ENCODE measurements at places on chromosomes 5 and 9.
A peak's percentile ranks its signal among the peaks of the same experiment; 100 is the strongest.

DNA sequence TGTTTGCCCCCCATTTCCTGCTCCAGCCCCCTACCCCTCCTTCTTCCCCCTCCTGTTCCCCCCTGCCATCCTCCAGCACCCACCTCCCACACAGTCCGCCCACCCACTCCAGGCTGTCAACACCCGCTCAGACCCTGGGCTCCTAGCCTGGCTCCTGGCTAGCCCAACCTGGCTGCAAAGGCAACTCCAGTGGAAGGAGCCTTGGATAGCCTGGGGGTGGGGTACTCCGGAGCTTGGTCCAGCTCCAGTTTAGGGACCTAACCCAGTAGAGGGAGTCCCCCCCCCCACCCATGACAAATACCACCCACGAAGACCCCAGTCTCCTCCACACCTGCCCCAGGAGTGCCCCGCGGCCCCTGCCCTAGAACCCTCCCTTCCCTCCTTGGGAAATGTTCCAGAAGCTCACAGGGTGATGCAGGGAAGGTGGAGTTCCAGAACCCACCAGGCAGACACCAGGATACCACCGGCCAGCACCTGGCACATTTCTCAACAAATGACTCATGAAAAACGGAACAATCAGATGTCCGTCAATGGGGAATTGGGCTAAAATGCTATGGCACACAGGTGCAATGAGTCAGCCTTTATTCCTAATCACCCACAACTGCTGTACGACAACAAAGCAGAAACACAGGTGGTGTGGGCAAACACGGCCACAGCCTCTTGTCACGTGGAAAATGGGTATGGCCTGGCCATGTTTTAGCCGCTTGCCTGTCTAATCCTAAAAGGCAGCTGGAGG lies 901 bp upstream of the SLC12A7 start:
- no peak for DNase-seq

GRCh38 chr5:177995691-177996595 lies at the start of gene PROP1:
PROP1 (minus strand) TSS chr5:177996242; CDS start chr5:177995933, 309 bp downstream.
- DNase-seq, result no peak

DNA sequence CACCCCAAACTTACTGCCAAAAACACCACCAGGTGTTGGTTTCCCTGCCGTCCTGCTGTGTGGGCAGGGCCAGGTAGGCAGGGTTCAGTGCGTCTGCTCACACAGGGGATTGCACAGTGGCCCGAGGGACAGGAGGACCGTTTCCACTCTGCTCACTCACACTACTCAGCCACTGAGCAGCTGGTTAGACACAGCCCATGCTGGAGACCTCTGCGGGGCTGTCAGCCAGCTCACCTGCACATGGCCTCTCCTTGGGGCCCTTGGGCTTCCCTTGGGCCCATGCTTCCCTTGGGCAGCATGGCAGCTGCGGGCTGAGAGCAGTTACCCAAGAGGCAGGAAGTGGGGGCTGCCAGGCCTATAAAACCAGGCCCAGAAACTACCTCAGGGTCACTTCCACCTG lies 79.0 kb downstream of the SYK start:
- no peak for DNase-seq

GRCh38 chr9:2559192-2560152 lies 62.1 kb upstream of the VLDLR start:
- DNase-seq, result no peak

GRCh38 chr5:59421986-59422941 lies 471.3 kb downstream of the PDE4D start:
- DNase-seq, result no peak

DNA sequence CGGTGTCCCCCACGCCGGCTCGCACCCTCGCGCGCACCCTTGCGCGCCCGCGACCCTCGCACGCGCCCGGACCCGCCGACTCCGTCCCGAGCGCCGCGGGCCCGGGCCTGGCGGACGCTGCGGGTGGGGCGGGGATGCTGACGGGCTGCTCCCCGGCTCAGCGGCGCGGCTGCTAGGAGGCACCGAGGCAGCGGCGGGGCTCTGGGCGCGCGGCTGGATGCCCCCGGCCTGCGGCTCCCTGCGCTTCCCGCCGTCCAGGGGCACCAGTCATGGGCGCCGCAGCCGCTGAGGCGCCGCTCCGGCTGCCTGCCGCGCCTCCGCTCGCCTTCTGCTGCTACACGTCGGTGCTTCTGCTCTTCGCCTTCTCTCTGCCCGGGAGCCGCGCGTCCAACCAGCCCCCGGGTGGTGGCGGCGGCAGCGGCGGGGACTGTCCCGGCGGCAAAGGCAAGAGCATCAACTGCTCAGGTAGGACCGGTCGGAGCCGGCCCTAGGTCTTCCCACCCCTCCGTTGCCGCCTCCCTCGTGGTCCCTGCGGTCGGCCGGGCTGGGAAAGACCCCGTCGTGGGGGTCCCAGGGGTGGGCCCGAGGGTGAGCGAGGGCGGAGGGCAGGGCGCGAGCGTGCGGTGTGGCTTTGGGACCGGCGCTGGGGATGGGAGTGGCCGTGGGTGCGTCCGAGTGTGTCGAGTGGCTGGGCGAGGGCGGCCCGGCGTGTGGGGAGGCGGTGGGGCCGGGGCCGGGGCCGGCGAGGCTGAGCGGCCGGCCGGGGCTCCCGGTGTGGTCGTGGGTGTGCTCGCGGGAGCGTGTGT lies 530 bp downstream of the TMEFF1 start:
- peak; percentile 29 for DNase-seq

DNA sequence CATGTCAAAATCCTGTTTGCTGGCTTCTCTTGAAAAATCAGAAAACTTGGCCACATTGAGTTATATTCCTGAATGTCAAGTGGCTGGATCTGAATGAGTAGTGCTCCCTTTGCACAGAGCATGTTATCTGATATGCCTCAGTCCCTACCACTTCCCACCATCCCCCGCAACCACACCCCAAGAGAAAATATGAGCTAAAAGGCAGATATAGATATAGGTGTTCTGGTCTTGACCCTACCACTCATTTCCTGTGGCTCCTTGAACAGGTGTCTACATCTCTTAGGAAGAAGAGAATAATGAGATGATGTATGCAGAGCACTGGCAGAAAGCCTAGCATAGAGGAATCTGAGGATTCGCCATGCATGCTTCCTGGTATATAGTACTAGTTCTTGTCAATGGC lies 6.6 kb upstream of the CYSTM1 start:
- no peak for DNase-seq

DNA sequence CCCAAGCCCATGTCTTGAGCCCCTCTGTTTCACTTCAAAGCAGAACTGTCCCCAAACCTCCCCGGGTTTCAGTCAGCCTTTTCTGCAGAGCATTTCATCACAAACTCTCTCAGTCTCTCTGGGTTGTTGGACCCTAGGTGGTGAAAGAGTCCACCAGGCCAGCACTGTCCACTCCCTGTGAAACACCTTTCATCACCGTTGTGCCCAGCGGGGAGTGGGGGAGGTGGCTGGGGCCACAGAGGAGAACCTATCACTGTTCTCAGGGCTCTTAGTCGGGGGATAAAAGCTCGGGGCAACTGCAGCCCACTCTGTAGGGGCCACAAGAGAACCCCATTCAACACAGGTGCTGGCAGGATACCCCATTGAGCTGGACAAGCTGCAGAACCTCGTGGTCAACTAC lies 5.4 kb upstream of the RABL6 start:
- DNase-seq, result no peak

- no peak for DNase-seq
Observed at GRCh38 chr5:133644000-133644865, 31.9 kb upstream of the FSTL4 start.

DNA sequence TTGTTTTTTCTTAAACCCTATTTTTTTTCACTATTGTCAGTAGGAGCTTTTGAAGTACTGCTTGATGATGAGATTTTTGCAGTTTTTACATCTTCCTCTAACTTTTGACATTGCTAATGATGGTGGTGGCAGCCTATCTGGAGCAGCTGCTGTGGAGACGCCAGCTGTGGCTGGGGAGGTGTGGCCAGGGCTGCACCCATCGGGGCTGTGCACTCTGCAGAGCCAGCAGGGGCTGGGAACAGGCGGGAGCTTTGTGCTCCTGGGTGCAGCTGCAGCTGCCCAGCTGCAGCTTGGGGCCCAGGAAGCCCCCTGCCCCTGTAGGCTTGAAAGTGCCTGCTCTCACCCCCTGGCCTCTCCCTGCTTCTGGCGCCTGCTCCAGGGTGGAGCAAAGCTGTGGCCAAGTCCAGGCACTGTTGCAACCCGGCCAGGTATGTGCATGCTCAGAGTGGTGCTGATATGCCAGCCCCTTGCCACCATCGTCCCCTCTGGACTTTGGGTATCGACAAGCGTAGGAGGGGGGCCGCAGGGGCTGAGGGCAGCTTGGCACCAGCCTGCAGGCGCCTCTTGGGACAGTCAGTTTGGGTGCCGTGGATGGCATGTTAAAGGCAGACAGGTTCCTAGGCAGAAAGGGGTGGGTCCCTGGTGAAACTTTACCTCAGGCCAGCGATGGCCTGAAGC lies 39.2 kb downstream of the FER start:
- no peak for DNase-seq

- DNase-seq, result no peak
Observed at GRCh38 chr5:108084105-108084504, 297.8 kb downstream of the FBXL17 start.

DNA sequence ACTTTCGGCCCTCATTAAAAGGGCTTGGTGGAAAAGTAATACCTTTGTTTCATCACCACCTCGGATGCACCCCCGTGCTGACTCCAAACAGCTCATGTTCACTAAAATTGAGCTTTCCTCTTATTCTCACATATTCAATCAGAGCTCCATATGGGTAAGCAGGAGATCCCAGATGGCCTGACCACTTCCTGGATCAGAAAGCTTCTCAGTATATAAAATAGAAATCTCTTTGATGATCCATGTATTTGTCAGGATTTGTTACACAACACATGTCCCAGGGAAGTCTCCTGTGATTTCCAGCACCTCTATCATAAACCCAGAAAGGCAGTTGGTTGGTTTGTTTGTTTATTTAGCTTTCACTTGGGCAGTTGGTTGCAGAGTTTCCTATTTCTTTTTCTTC lies 402.0 kb downstream of the MLLT3 start:
- DNase-seq, result no peak

GRCh38 chr9:135741276-135742219 lies 39.6 kb downstream of the KCNT1 start:
- DNase-seq, result no peak

DNA sequence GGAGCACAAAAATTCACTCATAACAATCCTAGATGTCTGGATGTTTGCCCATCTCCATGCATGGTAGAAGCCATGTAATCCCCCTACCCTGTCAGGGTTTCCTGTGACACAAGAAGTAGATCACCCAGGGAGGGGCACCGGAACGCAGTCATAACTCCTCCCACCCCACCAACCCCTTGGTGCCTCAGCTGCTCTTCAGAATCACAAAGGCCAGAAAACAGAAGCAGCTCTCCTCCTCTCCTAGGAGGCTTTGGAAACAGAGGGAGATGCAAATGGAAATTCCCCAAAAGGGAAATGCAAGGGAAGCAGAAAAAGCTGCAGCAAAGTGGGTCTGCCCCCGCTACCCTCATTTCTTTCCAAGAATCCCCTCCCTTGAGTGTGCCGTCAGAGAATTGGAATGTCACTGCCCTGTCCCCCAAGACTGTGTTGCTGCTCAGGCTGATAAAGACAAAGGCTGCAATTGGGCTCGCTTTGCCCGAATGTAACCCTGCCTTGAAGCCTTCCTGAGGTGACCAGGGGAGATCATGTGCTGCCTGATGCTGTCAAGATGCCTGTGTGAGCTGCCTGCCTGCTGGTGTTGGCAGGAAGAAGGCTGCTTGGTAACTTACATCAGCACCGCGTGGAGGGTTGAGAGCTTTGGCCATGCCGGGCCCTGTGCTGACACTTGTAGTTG lies 65.5 kb upstream of the ABCA1 start:
- no peak for DNase-seq

- DNase-seq, result no peak
Observed at GRCh38 chr9:71767776-71768321, 464 bp downstream of the CEMIP2 start.

DNA sequence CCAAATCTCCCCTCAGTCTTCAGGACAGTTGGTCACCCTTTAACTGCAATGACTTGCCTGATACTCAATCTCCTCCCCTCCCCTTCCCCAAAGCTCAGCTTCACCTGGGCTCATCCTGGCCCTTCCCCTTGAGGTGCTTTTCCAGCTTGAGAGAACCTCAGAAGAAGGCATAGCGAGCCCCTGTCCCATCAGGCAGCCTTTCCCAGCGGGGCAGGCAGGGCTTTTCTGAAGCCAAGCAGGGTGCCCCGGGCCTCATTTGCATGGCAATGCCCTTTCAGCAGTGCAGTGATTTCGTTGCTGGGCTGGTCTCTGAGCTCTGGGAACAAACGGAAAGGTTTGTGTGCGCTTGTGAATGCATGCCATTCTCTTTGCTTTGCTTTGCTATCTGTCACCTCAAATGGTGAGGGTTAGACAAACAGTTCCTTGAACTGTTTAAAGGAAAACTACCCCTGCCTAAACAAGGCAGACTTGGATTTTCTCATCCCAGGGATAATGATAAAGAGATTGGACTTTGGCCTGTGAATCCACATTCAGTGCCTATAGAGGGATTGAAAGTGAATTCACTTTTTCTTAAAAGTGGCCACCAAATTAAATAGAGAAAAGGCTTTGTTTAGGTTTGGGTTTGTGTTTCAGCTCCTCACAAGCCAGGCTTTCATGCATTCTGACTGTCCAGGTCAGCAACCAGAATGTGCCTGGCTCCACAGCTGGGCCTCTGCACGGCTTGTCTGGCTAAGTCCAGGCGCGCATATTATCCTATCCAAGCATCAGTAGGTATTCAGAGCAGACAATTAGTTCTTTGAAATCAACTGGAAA lies 165.3 kb downstream of the ZNF608 start:
- no peak for DNase-seq

All from stimulated activated CD4-positive, alpha-beta T cell treated with anti-CD3 and anti-CD28 coated beads, Interleukin-12 subunit alpha, Interleukin-12 subunit beta, amount 100 ng/mL, for 24 hours (primary cell).